ENCODE measurements at places on chromosomes 1 and 21. TPM values are rescaled to one million over a fixed set of nuclear protein-coding genes. Genes with fewer than 3 reads are reported as not detected.

CFAP107 gene
- total RNA-seq, result not detected

LMX1A gene
- total RNA-seq, result not detected

TMEM82 gene
- not detected for total RNA-seq

ZBTB8B gene
- total RNA-seq, result under 0.01 TPM

KMO gene
- 0.06 TPM for total RNA-seq

TRIM62 gene
- total RNA-seq, result 3.4 TPM

HCN3 gene
- total RNA-seq, result 1.1 TPM

RAP1GAP gene
- total RNA-seq, result under 0.01 TPM

PIK3R3 gene
- total RNA-seq, result 9.4 TPM

EPHA2 gene
- 35.3 TPM for total RNA-seq

BTF3L4 gene
- total RNA-seq, result 36.8 TPM

NUP210L gene
- total RNA-seq, result 0.13 TPM

PRPF38B gene
- 14.2 TPM for total RNA-seq

CELA3B gene
- total RNA-seq, result not detected

OR2L5 gene
- total RNA-seq, result not detected
